ENCODE measurements at places on chromosomes 2 and 18.

DNA sequence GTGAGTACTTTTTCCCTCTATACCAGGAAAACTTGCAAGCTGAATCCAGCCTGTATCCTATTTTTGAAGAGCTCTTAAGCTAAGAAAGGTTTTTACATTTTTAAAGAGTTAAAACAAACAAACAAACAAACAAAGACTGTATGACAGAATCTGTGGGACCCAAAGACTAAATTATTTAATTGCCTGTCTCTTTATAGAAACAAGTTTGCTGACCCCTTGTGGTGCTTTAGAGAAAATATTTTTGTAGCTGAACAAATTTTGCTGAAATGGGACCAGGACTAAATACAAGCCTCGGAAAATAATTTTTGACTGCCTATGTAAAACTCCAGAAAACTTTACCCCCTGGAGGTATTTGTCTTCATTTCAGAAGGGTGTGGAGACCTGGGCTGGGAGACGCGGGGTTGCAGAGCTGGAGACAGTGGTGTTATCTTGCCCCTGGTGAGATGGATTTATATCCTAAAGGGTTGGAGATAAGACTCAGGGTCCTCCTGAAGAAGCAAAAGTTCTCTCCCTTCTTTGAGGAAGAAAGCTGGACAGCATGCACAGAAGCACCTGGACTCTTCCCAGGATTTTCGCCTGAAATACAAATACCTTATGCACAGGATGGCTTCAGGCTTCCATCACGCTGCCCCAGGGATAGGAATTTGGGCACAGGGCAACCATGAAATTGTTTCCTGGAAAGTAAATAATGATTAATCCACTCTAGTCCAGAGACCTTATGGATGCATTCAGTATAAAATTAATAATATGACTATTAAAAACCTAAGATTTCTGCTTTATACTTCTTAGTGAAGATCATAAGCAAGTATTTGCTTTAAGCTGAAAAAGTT is 54.3 kb downstream of the TMX3 start:
- DNase-seq, result no peak

- DNase-seq, result peak; percentile 49
These were observed at the start of gene SEMA4C for GRCh38 chr2:96869822-96870625. SEMA4C (minus strand) TSS chr2:96870080; CDS start chr2:96867886, 2,194 bp downstream.

DNA sequence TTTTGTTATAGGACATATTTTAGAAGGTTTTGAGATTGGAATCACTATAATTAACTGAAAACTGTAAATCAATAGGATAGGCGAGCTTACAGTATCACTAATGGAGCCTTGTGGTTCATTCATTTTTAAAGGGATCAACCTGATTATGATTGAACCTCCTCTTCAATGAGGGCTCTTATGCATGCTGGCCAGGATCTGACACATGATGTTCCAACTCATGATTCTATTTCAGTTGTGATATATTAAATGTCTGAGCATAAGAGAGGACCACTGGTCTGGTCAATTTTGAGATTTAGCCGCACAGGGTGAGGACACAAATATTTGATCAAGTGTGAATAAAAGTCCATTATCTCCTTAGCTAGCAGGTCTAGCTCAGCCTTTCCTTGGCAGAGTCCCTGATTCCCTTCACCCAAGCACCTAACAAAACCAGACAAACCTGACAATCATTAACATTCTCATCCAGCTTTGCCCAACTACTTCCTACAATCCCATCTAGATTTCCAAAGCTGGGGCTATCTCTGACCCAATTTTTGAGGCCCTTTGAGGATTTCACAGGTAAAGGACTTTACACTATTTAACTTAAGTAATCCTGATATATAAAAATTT is 6.9 kb upstream of the MAP4K4 start:
- DNase-seq, result no peak

DNA sequence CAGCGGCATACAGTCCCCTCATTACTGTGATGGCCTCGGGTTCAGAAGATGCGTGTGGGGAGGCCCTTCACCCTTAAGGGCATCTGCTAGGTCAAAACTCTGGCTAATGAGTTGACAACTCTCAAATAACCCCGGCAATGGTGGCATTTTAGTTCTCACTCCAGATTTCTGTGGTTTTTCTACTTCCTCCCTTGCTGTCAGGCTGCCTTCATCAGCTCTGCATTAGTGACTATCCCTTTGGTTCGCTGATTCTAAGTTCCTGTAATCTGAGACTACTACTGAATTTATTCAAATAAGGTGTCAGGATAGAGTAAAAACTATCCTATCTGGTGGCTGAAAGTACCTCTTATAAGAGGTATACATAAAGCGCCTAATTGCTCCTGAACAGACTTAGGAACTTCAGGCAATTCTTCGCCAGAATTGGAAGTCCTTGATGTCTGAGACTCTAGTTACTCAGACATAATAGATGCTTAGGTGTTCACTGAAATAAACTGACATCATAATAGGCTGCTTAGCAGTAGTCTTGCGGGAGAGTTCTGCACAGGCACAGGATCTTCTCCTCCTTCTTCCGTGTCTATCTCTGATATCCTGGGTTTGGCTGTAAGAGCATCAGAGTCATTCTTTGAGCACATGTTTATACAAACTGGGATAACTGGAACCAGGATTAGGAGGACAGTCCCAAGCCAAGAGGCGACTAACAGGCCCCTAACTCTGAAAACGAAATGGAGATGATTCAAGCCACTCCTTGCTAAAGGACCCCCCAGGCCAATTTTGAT is 194.5 kb downstream of the DNER start:
- no peak for DNase-seq

DNA sequence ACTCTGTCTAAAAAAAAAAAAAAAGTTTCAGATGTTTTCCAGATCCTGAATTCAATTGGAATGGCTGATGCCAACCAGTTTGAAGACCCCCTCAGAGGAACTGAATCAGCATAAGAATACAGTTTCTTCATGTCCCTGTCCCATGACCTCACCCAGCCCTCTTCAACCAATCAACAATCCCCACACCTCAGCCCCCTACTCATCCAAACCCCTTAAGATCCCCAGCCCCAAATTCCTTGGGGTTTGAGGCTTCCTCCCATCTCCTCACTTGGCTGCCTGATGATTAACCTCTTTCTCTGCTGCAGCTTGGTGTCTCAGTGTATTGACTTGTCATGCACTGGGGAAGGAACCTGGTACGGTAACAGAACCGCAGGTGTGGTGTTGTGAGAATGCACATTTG is 97.6 kb upstream of the CABLES1 start:
- DNase-seq, result no peak

DNA sequence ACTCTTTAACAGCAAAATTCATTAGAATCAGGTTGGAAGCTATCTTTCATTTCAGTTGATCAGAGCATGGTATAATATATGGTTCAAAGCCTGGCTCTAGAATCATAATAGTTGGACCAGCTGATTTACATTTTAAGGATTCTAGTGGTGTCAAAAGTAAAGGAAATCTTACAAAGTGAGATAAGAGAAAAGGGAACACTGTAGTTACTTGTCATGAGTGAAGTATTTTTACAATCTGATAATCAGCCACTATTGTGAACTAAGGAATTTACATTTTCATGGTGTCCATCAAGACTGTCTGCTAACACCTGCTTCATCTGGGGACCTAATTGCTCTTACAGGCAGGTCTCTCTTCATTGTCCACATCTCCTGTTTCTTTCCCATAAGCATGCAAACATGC is 161.1 kb downstream of the SLC39A10 start:
- DNase-seq, result no peak

DNA sequence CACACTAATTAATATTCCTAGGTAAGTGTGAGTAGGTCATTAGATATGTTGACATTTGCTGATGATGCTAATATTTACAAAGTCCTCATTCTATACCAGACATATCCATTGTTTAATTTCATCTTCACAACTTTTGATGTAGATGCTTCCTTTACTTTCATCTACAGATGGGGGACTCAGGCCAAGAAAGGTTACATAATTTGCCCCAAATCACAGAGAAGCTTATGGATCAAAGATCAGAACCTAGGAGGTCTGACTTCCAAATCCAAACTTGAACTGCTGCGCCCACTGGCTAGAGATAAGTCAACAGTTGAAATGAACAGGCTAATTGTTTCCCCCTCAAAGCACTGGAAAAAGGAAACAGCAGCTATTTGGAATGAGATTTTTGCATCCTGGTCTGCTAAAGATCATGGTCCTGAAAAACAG is 95.6 kb upstream of the TMEM178A start:
- DNase-seq, result no peak

GRCh38 chr18:44067186-44067585 is 613.5 kb upstream of the SETBP1 start:
- no peak for DNase-seq

GRCh38 chr2:237553948-237554347 is 12.4 kb upstream of the PRLH start:
- DNase-seq, result no peak

DNA sequence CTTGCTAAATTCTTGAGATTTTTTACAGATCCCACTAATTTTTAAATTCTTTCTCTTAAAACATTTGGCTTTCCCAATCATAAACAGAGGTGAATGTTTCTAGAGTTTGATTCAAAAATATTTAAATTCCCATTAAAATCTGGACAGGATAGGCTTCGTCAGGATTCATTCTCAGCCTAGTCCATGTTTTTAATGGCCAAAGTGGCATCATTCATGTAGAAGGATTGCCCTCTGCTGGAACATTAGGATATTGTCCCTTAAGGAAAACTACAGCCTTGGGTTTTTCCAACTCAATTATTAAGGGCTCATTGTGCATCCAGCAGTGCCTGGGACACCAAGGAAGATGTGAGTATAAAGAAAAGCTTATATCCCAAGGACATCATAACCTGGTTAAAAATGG is 71.7 kb downstream of the TPGS2 start:
- DNase-seq, result no peak

DNA sequence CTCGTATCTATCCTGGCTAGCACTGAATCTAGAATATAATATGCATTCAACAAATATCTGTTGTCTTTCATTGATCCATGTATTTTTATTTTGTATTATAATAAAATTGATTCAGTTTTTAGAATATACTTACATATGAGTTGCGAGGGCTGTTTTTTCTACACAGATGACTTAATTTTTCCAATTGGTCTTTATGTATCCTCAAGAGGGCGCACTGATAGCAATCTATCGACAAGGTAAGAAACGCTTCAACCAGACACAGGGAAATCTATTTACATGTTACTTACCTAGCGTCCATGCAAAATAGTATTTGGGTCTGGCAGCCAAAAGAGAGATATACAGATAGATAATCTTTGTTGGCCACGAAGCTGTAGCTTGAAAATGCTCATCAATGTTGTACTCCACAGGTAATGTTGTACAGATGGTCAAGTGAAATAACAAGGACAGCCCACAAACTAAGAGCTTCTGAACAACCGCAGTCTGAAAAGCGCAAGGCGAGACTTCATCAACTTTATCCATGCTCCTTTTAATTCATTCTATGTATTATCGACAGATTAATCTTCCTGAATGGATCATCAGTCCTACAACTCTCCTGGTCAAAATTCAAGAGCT is 35.5 kb upstream of the KIDINS220 start:
- DNase-seq, result no peak
